Inflammatory macrophage treated with lipopolysaccharide for 4 hours (primary cell): ENCODE measurements at places on chromosomes 7 and 10.
A peak's percentile ranks its signal among the peaks of the same experiment; 100 is the strongest.

GRCh38 chr10:5971315-5971832 is 6.0 kb downstream of the IL15RA start:
- DNase-seq = peak; percentile 63

DNA sequence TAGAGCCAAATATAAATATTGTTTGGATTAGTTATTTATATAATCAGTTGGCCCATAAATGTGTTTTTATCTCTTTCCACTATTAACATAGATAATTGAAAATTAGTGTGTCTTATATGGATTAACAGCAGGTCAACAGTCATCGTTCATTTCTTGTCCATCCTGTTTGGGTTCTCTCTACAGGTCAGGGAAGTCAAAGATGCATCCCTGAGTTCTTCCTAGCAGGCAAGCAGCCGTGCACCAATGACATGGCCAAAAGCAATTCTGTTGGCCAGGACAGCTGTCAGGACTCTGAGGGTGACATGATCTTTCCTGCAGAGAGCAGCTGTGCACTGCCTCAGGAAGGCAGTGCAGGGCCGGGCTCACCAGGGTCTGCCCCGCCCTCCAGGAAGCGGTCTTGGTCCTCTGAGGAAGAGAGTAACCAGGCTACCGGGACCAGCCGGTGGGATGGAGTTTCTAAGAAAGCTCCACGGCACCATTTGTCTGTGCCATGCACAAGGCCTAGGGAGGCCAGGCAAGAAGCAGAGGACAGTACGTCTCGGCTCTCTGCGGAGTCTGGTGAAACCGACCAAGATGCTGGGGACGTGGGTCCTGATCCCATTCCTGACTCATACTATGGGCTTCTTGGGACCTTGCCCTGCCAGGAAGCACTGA is 15.9 kb downstream of the FBH1 start:
- DNase-seq = no peak

GRCh38 chr10:128065881-128066534 is 60.2 kb downstream of the MKI67 start:
- no peak for DNase-seq

GRCh38 chr7:158252081-158252836 is 335.4 kb downstream of the PTPRN2 start:
- DNase-seq = no peak

DNA sequence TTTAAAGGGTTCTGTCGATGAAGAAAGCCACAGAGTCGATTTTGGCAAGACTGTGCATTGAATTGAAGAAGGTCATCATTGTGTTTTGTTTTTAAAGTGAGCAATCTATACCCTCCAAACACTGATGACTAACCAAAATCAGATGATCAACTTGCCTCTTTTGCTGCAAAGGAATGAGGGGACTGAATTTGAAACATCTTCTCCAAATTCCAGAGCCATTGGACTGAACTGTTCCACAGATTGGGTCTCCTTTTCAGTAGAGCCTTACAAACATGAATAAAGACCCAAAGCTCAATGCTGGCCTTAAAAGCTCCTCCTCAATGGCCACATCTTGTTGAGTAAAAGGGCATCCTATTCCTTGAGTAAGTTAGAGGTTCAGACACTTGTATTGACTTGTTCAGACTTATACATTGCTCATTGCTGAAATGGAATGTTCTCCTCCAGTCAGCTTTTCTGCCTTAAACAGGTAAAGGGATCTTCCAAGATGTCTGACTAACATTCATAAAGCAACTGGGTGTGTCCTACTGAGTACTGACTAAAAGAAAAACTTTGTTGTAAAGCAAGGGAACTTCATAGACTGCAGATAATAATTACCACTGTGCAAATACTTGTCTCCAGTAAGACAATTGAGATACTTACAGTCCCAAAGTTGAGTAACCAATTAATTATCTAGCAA is 630.6 kb downstream of the KCNMA1 start:
- DNase-seq = no peak

DNA sequence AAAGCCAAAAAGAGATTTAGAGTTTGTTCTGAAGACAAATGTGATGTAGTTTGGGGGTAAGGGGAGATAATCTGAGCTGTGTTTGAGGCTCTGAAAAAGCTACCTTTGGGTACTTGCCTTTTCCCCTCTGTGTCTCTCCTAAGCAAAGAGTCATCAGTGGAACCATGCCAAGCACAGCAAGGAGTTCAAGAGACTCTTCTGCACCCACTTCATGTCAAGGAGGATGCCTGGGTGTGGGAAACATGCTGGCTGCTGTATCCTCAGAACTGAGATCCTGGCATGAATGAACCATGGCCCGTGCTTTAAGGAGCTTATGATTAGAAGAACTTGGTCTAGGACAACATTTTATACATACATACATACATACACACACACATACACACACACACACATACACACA is 142.9 kb downstream of the NOC3L start:
- no peak for DNase-seq

DNA sequence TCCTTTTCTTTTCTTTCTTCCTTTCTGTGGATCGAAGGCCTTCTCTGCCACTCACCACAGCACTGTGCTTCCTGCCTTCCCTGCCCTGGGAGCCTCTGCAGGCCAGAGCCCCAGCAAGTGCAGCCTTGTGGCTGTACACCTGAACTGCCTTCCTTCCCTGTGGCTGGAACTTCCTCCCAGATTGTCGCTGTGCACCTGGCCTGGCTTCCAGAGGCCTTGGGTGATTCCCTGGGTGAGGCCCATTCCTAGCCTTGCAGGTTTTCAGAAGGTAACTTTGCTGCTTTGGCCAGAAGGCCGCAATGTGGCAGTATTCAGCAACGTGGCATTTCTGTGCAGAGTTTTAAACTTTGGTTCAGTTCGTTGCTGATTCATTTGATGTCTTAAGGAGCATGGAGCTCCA is 50.1 kb upstream of the RASGEF1A start:
- no peak for DNase-seq

- DNase-seq = no peak
Measured at GRCh38 chr7:143417734-143418383, 9.2 kb upstream of the EPHA1 start.

GRCh38 chr10:101189461-101190401 is 39.5 kb downstream of the LBX1 start:
- no peak for DNase-seq

DNA sequence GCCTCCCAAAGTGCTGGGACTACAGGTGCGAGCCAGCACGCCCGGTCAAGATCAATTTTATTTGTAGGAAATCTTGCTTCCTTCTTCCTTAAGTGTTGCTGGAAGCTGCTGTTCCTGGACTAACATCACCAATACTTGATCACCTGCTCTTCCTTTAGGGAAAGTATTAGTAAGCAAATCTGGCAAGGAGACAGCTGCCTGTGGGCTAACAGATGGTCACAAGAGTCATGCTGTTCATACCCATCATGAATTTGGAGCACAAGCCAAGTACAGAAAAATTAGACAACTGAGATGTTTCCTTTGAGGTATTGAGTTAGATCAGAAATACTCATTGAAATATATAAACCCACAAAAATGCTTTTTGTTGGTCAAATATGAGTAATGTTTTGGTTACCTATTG is 27.9 kb downstream of the BAIAP2L1 start:
- DNase-seq = no peak

DNA sequence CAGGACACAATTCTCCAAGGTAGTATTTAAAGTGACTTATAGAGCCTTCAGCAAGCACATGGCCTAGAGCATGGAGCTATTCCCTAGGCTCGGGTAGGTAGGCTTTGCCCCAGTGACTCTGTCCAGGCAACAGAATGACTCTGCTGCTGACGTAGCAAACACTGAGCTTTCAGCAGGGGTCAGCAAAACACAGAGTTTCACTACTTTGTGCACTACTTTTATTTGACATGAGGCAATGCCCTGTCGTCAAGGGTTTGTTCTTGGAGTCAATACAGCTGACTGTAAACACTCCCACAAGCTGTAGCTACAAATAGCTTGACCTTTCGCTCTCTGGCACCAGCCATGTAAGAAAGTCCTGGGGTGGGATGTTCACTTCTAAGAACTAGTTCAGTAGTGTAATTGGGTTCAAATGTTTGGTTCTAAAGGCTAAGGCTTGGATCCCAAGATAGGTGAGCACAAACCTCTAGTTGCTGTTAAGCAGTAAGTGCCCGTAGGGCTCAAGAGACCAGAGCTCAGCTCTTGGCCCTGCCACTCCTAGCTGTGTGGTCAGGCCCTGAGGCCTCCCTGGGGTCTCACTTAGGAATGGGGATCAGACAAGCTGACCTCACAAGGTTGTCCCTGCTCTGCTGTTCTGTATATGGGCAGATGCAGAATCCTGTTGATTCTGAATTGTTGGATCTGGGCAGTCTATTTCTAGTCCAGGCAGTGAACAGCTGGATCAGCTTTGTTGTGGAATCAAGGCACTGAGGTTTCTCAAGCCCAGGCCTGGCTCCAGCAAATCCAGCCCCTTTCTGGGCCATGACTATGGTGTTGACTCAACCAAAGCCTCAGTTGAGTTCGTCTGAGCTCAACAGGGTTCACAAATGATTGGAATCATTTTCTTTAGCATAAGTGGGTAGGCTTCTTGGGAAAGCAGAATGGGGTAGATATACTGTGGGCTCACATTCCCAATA is 10.7 kb downstream of the NODAL start:
- peak; percentile 70 for DNase-seq

- peak; percentile 55 for DNase-seq
Measured at GRCh38 chr10:103888113-103888841, 29.7 kb downstream of the STN1 start.

DNA sequence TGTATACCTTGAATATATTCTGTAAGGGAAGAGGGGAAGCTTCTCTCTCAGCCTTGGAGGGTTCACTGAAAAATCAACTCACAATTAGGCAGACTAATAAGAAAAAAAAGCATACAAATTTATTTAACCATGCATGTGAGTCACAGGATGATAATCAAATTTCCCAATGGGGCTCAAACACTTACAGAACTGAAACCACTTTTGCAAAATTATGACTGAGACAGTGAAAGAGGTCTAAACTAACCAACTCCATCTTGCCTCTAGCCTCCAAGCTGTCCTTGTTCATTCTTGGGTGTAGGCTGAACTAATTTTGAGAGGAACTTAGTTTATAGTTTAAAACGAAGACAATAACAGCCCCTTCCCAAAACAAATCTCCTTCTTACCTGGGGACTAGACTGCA is 618.3 kb upstream of the AUTS2 start:
- no peak for DNase-seq

GRCh38 chr10:63965846-63966245 is 444.6 kb downstream of the REEP3 start:
- no peak for DNase-seq

DNA sequence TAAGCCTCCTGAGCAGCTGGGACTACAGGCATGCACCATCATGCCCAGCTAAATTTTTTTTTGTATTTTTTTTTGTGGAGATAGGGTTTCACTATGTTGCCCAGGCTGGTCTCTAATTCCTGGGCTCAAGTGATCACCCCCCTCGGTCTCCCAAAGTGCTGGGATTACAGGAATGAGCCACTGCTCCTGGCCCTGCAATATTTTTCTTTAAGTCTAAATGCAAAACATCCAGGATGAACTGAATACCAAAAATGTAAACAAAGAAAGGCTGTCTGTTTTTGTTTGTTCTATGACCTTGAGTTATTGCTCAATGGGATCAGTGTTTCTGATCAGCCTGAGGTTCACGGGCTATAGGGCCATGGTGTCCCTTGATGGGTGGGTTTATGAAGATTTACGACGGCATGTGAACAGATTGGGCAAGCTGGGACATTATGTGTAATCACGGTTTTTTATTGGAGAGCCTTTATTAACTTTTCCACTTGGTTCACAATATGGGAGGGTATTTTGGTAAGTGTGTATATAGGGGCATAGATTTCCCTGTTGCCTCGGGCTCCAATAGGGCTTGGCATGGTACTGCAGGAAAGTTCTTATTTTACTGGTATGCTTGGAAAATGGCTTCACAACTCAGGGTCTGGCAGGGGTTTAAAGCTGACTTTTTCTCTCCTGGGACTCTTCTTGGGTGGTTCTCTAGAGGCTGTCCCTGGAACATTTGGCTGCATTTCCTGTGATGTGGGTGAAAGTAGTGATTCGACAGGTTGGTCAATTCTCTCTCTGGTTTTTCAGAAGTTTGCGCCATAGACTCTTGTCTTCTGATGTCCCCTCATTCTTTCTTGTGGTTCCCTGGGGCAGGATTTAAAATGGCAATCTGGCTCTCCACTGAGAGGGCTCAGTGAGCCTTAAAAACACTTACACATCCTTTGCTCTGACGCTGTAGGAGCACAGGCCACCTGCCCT is 41.6 kb downstream of the MRPS33 start:
- DNase-seq = peak; percentile 4

- DNase-seq = no peak
Measured at GRCh38 chr7:4225361-4225771, 456.7 kb upstream of the FOXK1 start.

DNA sequence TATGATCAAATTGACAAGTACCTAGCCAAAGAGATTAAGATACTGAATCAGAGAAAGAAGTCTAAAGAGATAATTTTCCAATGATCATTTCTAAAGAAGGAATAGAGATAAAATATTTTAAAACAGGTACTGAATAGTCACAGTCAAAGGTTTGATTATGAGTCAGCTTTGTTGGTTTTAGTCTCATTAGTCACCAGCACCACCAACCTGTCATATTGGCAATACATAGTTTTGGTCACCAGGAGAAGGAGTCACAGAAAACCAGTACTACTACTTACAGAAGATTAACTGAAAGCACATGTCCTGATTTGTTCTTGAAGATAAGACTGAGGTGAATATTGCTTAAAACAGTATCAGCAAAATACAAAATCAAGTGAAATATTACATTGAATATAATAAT is 34.6 kb downstream of the ZEB1 start:
- peak; percentile 2 for DNase-seq

DNA sequence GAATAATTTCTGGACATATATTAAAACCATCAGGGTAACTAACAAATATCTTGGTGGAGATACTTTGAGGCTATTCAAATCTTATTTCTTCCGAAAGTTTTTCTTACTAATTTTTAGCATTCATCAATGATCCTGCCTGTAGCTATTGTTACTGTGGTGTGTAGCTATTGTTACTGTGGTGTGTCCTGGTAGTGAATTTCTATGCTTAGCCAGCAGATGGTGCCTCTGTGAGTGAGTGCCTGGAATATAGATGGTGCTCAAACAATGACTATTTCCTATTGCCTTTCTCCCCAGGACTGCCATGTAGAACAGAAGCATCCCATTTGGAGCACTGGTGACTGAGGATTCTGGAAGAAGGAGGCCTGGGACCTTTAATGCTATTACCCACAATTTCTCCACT is 245.7 kb downstream of the CCSER2 start:
- DNase-seq = no peak

DNA sequence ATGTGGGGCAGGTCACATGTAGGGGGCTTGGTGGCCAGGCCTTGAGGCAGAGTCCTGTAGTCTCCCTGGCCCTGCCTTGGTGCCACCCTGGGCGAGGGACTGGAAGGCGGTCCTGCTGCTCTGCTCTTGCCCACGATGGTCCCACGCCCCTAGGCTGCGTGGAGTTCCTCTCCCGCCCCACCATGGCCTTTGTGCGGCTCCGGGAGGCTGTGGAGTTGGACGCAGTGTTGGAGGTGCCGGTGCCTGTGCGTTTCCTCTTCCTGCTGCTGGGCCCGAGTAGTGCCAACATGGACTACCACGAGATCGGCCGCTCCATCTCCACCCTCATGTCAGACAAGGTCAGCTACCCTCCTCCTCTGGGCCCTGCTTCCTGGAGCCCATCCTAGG is 10.0 kb downstream of the FASTK start:
- no peak for DNase-seq
